NCI-H2029 (cell line): ENCODE measurements at places on chromosomes 5 and 9.

DNA sequence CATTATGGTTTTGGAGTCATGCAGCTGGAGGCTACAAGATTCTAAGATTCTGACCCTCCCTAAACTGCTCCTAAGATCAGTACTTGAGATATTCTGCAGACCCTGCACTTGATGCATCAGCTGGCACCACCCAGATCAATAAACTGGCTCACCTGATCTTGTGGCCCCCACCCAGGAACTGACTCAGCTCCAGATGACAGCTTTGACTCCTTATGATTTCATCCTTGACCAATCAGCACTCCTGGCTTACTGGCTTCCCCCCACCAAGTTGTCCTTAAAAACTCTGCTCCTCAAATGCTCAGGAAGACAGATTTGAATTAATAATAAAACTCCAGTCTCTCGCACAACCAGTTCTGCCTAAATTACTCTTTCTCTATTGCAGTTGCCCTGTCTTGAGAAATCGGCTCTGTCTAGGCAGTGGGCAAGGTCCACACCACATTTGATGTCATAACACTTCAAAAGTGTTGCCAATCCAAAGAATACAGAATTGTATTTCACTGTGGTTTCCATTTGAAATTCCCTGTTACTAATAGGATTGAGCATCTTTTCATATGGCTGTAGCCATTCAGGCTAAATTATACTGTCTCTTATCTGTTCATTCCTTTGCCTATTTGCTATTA lies 14.8 kb upstream of the SLC30A5 start:
- no peak for DNase-seq

DNA sequence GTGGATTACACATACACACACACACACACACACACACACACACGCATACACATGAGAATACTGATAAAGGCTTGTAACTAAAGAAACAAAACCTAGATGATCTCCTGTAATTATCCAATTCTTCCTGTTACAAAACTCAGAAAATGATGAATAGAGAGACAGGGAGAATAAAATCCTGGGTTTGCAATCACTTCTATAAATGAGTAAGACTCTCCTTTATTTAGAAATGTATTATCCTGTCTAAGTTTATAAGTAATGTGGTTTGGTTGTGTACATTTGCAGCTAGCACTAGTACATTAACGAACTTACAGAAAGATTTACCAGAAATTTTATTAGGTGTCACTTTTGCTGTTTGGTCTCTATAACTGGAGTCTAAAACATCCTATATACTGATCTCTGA lies 2.8 kb upstream of the PRR16 start:
- no peak for DNase-seq

- no peak for DNase-seq
Measured at GRCh38 chr9:137486141-137486490, 27.0 kb upstream of the NSMF start.

GRCh38 chr9:117860849-117861248 lies 156.6 kb downstream of the TLR4 start:
- DNase-seq: no peak

GRCh38 chr9:125432715-125433385 lies 171.2 kb downstream of the GAPVD1 start:
- no peak for DNase-seq

- DNase-seq: no peak
Measured at GRCh38 chr5:127936439-127936972, 147.1 kb upstream of the SLC12A2 start.

DNA sequence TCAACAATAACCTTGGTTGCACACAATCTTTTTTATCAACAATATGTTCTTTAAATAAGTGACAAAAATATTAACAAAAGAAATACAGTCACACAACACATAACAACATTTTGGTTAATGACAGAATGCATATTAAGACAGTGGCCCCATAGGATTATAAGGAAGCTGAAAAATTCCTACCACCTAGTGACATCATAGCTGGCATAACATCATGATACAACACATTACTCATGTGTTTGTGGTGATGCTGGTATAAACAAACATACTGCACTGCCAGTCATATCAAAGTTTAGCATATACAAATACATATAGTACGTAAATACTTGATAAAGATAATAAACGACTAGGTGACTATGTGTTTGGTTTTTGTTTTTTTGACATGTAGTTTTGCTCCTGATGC lies 344.8 kb upstream of the POU5F2 start:
- no peak for DNase-seq

DNA sequence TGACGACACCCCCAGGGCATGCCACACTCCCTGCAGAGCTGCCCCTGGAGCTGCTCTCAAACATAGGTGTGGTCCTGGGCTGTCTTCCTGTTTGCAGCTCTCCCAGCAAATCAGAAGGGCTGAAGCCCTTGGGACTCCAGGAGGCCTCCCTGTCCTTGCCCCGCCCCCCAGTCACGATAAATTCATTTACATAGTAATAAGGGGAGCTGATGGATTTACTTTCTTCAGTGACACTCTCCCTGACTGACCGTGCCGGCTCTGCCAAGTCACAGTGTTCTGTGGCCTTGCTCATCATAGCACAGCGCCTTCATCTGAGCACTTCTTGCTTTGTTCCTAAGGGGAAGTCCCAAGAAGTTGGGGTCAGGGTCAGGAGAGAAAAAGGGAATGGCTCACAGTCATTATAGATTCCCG lies 121.4 kb downstream of the ENC1 start:
- DNase-seq: no peak

- DNase-seq: no peak
Measured at GRCh38 chr9:98933185-98933584, 10.5 kb upstream of the COL15A1 start.

- DNase-seq: no peak
Measured at GRCh38 chr5:110580625-110581024, 145.8 kb downstream of the TMEM232 start.

DNA sequence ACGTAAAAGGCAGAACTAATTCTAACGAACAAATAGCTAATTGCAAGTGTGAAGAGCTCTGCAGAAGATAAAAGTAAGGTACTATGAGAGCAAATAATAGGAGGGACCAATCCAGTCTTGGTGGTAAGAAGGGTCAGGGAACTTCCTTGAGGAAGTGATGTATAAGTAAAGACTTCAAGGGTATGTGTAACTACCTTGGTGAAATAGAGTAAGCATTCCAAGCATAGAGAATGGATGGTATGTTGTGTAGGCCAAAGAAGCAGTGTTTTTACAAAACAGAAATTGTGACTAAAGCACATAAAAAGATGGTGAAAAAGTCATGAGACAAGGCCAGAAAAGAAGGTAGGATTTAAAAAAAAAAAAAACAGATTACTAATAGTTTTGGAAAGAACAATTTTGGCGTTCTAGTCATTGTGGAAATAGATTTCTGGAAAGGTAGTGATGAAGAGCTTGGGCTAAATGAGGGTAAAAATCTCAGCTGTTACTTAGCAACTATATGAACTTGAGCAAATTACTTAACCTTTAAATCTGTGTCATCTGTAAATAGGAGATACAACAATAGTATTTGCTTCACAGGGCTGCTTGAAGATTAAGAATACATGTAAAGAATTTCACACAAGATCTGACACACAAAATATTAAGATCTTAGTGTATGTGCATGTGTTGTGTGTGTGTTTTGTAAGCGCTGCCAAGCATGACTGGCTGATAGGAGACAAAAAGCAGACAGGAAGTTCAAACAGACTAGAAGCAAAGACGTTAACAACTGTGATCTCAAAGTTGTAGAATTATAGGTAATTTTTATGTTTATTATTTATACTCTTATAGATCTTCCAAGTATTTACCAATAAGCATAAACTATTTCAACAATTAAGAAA lies 73.5 kb downstream of the NR6A1 start:
- no peak for DNase-seq

- DNase-seq: peak; percentile 54
Measured at GRCh38 chr5:132557478-132558172, 848 bp downstream of the RAD50 start.

DNA sequence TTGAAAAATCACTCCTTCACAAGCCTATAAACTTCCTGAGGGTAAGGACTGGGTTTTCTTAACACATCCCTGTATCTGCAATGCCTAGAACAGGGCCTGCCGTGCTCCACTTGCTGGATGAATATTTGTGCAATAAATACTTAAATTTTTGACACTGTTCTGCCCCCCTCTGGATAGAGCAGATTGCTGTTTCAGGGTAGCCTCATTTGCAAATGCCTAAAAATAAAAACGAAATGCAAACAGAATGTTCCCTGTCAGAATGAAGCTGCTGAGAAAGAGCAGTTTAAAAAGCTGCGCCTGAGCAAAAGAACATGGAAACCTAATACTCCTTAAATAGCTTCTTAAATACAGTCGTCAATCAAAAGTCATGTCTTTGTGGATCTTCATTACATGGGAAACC lies 385.3 kb downstream of the PRELID2 start:
- DNase-seq: no peak

DNA sequence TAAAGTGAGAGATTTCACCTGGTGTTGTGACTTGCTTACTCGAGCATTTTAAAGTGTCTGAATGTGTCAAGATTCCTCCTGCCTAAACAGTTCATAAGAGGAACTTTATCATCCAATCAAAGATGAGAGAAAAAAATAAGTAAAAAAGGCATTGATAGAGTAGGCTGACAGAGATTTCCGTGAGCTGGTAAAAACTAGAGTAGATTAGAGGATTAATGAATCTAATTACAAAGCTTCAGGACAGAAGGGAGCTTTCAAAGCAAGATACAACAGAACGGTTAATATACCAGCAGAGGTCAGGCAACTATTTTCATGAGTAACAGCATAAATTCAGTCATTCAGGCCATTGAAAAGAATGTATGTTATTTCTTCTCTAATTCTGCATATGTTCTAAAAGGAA lies 91.5 kb downstream of the ADAMTS6 start:
- no peak for DNase-seq

DNA sequence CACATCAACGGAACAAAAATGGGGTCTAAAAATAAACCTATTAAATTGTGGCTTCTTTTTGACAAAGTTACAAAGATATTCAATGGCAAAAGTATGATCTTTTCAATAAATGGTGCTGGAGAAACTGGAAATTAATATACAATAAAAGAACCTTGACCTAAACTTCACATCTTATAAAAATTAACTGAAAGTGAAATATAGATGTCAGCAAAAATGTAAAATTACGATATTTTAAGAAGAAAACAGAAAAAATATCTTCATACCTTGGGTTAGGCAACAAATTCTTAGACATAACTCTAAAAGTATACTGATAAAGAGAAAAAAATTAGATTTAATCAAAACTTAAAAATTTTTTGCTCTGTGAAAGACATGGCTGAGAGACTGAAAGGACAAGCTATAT lies 1909.5 kb upstream of the CDH9 start:
- no peak for DNase-seq

GRCh38 chr9:86354818-86355309 lies 654 bp upstream of the TUT7 start:
- no peak for DNase-seq

DNA sequence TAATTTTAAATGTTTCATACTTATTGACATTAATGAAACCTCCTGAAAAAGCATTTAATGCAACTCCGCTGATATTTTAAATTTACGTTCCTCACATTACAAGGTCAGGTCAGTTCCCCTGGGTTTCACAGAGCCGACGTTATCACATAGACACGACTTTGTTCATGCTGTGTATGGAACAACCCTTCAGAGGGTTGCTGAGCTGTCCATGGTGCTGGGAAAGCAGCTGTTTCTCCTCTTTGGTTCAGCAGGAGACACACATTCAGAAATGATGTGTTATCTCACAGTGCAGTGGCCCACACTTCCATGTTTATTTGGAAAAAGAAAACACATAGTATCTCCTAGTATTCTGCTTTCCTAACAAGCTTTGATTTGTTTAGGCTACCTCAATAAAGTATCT lies 53.5 kb downstream of the PPP2R2B start:
- DNase-seq: no peak

- peak; percentile 52 for DNase-seq
Measured at GRCh38 chr5:66987949-66988838, 208.4 kb downstream of the CD180 start.

- DNase-seq: no peak
Measured at GRCh38 chr5:44868541-44868940, 59.8 kb downstream of the MRPS30 start.

DNA sequence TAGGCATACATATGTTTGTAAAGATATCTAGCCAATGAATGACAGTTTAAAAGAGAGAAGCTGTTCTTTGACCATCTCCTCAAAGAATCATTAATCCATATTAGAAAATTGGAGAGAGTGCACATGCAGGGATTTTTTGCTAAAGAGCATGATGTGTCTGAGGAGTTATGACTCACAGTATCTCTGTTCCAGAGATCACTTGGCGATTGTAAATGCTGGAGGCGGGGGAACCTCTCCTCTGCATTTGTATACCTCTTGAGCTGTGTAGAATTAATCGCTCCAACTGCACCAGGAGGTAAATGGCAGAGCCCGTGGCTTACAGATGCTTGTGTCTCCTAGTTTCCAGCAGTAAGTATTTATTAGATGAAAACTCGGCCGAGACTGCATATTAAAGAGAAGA lies 3.6 kb upstream of the SPATA31D1 start:
- DNase-seq: no peak

DNA sequence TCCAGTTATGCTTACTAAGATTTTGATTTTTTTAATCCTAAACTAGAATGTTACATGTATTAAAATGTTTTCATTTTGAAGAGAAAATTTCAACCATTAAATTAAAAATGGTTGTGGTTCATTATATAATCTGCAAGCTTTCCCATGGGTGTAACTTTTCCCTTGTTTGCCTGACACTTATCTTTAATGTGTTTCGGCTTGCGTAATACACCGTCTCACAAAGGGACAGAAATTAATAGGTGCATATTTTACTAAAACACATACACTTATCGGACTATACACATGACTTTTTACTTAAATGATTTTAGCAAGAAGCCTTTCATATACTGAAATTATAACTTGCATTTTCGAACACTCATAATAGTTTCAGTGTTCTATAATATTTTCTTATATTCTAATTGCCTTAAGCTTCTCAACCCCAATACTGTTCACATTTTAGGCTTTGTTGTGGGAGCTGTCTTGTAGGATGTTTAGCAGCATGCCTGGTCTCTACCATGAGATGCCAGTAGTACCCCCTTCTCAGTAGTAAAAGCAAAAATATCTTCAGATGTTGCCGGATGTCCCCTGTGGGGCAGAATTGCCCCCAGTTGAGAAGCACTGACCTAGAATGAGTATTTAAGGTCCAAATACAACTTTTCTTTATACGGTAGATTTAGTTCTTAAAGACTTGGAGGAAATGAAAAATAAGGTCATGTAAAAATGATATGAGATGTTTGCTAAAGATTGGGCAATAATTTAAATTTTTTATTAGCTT lies 28.6 kb downstream of the UGCG start:
- DNase-seq: peak; percentile 59

- DNase-seq: no peak
Measured at GRCh38 chr5:96214442-96215197, 218.4 kb downstream of the PCSK1 start.
